Fibroblast of villous mesenchyme (primary cell): ENCODE measurements at places on chromosomes 4 and X. TPM values are rescaled to one million over a fixed set of nuclear protein-coding genes. Genes with fewer than 3 reads are reported as not detected.
A peak's percentile ranks its signal among the peaks of the same experiment; 100 is the strongest.

The TMEM31 gene
- 0.32 TPM in 1 of 2 replicates, not detected in the other for total RNA-seq

GRCh38 chr4:76515975-76516843 lies 81.2 kb downstream of the SHROOM3 start:
- peak; percentile 28 for DNase-seq

- no peak for DNase-seq
These were observed 8.7 kb downstream of the P2RY8 start for GRCh38 chrX:1528186-1528883.

DNA sequence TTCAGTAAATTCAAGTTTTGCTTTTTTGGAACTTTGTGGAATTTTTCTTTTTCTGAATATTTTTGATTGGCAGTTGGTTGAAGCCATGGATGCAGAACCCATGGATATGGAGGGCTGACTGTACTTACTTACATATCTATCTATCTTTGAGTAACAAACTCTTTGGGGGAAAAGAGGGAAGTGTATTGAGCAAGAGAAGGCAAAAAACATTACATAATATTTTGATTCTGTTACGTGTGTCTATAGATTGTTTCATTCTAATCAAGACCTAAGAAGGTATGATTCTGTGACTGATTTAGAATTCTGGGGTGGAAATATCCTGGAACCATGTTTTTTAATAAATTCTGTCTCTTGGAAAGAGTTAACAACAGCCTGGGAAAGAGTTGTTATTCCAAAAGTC lies 31.5 kb downstream of the GRSF1 start:
- no peak for DNase-seq

- no peak for DNase-seq
These were observed at the start of gene PDHA2 for GRCh38 chr4:95839891-95840290. PDHA2 (plus strand) TSS chr4:95840093; CDS start chr4:95840151, 58 bp downstream.

DNA sequence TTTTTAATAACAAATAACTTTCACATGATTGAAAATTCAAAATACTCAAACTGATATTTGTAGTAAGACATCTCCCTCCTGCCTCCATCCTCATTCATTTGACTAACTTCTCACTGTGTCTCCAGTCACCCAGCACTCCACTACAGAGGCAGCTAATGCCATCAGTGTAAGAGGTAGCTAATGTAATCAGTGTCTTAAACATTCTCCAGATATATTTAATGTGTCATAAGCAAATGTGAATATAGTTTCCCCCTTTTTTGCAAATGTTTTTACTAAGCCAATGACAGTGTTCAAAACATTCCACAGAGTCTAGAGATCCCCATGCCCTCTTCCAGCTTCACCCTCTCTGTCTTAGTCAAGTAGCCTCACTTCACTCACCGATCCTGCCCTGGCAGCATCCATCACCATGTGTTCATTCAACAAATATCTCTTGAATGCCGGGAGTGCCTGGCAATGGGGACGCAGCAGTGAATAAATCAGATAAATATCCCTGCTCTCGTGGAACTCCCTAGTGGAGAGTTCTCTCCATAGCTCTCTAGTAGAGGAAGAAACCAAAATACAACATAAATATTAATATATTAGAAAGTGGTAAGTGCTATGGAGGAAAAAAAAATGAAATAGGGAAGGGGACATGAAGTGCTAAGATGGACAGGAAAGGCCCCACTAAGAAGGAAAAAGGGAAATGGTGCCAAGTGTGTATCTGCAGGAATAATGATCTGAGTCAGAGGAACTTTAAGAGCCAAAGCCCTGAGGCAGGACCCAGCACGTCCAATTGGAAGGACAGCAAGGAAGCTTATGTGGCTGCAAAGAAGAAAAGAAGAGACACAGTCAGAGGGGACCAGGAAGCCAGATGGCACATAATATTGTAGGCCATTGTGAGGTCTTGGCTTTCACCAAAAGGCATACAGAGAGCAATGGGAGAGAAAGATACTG lies 18.7 kb downstream of the SCFD2 start:
- DNase-seq = no peak
